ENCODE measurements at places on chromosomes 4 and X.

GRCh38 chrX:139972113-139972512 lies 6.8 kb upstream of the CXorf66 start:
- H3K27ac ChIP-seq: no peak overlapping the region
- H3K27me3 ChIP-seq: peaks cover 5% of the 10 kb centered on the region
- no peak for DNase-seq

DNA sequence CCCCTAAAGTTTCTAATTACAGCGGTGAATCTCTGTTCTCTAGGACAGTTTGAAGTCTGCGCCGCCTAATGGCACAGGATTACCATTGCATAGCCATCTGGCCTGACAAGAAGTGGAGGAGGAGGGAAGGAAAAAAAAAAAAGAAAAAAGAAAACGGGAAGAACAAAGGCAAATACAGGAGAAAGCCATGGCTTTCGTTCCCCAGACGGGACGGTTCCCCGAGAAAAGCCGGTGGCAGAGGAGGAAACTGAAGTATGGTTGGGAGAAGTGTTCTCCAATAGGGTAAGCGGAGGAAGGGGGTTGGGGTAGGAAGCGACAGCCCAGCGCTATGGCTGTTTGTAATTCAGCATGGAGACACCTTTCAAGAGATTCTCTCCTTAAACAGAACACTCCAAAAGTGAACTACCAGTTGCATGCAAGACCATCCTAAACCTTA lies 80.8 kb downstream of the HMGN5 start:
- H3K27me3 ChIP-seq: peaks cover 2% of the 10 kb centered on the region
- H3K4me3 ChIP-seq: peak overlapping the region; percentile 90
- peak; percentile 51 for DNase-seq

- peaks cover 5% of the 10 kb centered on the region for H3K36me3 ChIP-seq
- H3K27ac ChIP-seq: no peak overlapping the region
These were observed 31.9 kb downstream of the ACSL1 start for GRCh38 chr4:184793735-184794355.

GRCh38 chrX:22220941-22221340 lies 51.8 kb upstream of the CBLL2 start:
- no peak overlapping the region for H3K4me3 ChIP-seq
- peaks cover 2% of the 10 kb centered on the region for H3K27me3 ChIP-seq
- H3K27ac ChIP-seq: no peak overlapping the region
- H3K36me3 ChIP-seq: peaks cover 9% of the 10 kb centered on the region
- peaks cover 3% of the 10 kb centered on the region for H3K4me1 ChIP-seq
- DNase-seq: no peak

GRCh38 chr4:23904639-23905071 lies 14.8 kb upstream of the PPARGC1A start:
- H3K27ac ChIP-seq: no peak overlapping the region
- H3K27me3 ChIP-seq: no peaks in the 10 kb centered on the region
- no peak for DNase-seq
- no peaks in the 10 kb centered on the region for H3K4me1 ChIP-seq
- no peak overlapping the region for H3K4me3 ChIP-seq

- H3K4me1 ChIP-seq: peaks cover 48% of the 10 kb centered on the region
- H3K27ac ChIP-seq: peak overlapping the region; percentile 84
- H3K27me3 ChIP-seq: no peaks in the 10 kb centered on the region
- peak; percentile 81 for DNase-seq
These were observed 606.0 kb downstream of the BCOR start for GRCh38 chrX:39491548-39492297.

DNA sequence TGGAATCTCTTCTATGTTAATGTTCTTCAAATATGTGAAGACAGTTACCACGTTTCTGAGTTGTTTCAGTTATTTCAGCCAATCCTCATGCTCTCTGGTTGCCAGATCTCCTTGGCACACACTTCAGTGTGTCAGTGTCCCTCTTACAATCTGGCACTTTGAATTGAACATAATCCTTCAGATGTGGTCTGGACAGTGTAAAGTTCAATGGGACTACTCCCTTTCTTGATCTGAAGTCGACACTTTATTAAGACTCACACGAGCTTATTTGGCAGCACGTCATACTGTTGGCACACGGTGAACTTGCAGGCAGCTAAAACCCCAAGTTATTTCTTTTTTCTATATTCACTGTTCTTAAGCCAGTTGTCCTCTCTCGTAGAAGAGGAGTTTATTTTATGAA lies 28.2 kb downstream of the ARSJ start:
- H3K36me3 ChIP-seq: no peaks in the 10 kb centered on the region
- H3K27ac ChIP-seq: no peak overlapping the region
- no peak overlapping the region for H3K4me3 ChIP-seq
- no peak for DNase-seq
- H3K27me3 ChIP-seq: peaks cover 10% of the 10 kb centered on the region
- peaks cover 6% of the 10 kb centered on the region for H3K4me1 ChIP-seq

DNA sequence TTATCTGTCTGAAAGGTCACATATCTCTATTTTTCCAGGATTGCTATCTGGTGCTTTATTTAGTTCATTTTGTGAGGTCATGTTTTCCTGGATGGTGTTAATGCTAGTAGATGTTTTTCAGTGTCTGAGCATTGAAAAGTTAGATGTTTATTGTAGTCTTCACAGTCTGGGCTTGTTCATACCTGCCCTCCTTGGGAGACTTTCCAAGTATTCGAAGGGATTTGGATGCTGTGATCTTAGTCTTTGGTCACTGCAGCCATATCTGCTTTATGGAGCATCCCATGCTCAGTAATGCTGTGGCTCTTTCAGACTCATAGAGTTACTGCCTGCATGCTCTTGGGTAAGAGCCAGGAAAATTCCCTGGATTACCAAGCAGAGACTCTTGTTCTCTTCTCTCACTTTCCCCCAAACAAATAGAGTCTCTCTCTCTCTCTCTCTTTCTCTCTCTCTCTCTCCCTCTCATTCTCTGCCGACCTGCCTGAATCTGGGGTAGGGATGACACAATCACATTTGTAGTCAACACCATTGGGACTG lies 130.0 kb downstream of the AR start:
- no peaks in the 10 kb centered on the region for H3K36me3 ChIP-seq
- no peak overlapping the region for H3K27ac ChIP-seq
- DNase-seq: no peak
- H3K4me3 ChIP-seq: no peak overlapping the region
- no peaks in the 10 kb centered on the region for H3K27me3 ChIP-seq
- H3K4me1 ChIP-seq: no peaks in the 10 kb centered on the region

GRCh38 chr4:159542296-159542695 lies 439.4 kb downstream of the RAPGEF2 start:
- no peaks in the 10 kb centered on the region for H3K27me3 ChIP-seq
- H3K27ac ChIP-seq: no peak overlapping the region
- no peak overlapping the region for H3K4me3 ChIP-seq
- H3K4me1 ChIP-seq: no peaks in the 10 kb centered on the region
- H3K36me3 ChIP-seq: no peaks in the 10 kb centered on the region

GRCh38 chr4:14926368-14926767 lies 75.9 kb upstream of the CPEB2 start:
- no peak overlapping the region for H3K27ac ChIP-seq
- H3K36me3 ChIP-seq: no peaks in the 10 kb centered on the region
- H3K4me1 ChIP-seq: no peaks in the 10 kb centered on the region
- no peak for DNase-seq
- no peak overlapping the region for H3K4me3 ChIP-seq

- no peak for DNase-seq
- no peaks in the 10 kb centered on the region for H3K36me3 ChIP-seq
- no peak overlapping the region for H3K4me3 ChIP-seq
- H3K27ac ChIP-seq: no peak overlapping the region
- no peaks in the 10 kb centered on the region for H3K4me1 ChIP-seq
These were observed 136.6 kb downstream of the PDGFRA start for GRCh38 chr4:54365691-54366090.

GRCh38 chr4:76905521-76905920 lies 7.6 kb upstream of the SOWAHB start:
- H3K27ac ChIP-seq: no peak overlapping the region
- no peaks in the 10 kb centered on the region for H3K36me3 ChIP-seq
- DNase-seq: no peak
- H3K27me3 ChIP-seq: no peaks in the 10 kb centered on the region
- H3K4me3 ChIP-seq: no peak overlapping the region

DNA sequence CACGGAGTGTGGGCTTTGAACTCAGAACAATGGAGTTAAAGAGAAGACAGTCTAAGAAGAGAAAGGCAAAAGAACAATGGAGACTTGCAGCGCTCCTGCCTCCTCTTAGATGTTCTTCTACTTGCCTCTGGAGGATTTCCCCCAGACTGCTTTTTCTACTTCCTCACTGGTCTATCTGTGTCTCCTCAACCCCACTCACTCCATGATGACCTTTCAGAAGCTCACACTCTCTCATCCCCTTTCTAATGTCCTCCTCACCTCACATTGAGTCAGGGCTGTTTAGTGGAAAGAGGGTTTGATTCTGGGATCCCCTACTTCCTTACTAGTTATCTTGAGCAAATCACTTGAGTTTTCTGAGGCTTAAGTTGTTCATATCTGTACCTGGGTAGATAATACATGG lies 12.2 kb upstream of the HERC6 start:
- H3K36me3 ChIP-seq: no peaks in the 10 kb centered on the region
- no peaks in the 10 kb centered on the region for H3K27me3 ChIP-seq

DNA sequence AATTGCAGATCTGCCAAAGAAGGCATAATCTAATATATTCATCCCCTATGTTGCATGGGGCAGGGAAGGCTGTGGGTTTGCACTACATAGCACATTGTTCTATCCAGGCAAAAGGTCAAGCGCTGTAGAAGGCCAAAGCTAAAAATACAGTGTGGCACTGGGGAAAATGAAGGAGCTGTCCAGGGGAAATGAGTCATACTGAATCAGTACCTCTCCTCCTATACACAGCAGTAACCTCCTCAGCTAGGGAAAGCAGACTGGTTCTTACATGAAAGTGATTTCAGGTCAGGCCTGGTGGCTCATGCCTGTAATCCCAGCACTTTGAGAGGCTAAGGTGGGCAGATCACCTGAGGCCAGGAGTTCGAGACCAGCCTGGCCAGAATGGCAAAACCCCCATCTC lies 31.0 kb upstream of the SLC25A4 start:
- DNase-seq: no peak
- H3K36me3 ChIP-seq: no peaks in the 10 kb centered on the region
- H3K27ac ChIP-seq: no peak overlapping the region

- DNase-seq: no peak
- H3K4me1 ChIP-seq: no peaks in the 10 kb centered on the region
- H3K27me3 ChIP-seq: no peaks in the 10 kb centered on the region
- no peak overlapping the region for H3K27ac ChIP-seq
- H3K36me3 ChIP-seq: no peaks in the 10 kb centered on the region
These were observed 560.4 kb downstream of the ANKRD50 start for GRCh38 chr4:124152132-124152531.

GRCh38 chr4:111449657-111450056 lies 695.6 kb upstream of the FAM241A start:
- no peaks in the 10 kb centered on the region for H3K27me3 ChIP-seq
- no peaks in the 10 kb centered on the region for H3K36me3 ChIP-seq
- no peak overlapping the region for H3K4me3 ChIP-seq
- no peak overlapping the region for H3K27ac ChIP-seq

- no peaks in the 10 kb centered on the region for H3K4me1 ChIP-seq
- no peak for DNase-seq
- H3K27ac ChIP-seq: no peak overlapping the region
- H3K27me3 ChIP-seq: peaks cover 2% of the 10 kb centered on the region
- no peaks in the 10 kb centered on the region for H3K36me3 ChIP-seq
- no peak overlapping the region for H3K4me3 ChIP-seq
These were observed 270.8 kb downstream of the PTTG2 start for GRCh38 chr4:38230821-38231563.

GRCh38 chr4:131084997-131085396 lies 1989.0 kb downstream of the C4orf33 start:
- H3K4me3 ChIP-seq: no peak overlapping the region
- no peak for DNase-seq
- H3K27me3 ChIP-seq: no peaks in the 10 kb centered on the region
- H3K36me3 ChIP-seq: no peaks in the 10 kb centered on the region

GRCh38 chrX:149039057-149039456 lies 466.0 kb downstream of the IDS start:
- no peak for DNase-seq
- no peaks in the 10 kb centered on the region for H3K4me1 ChIP-seq
- H3K4me3 ChIP-seq: no peak overlapping the region
- H3K27me3 ChIP-seq: no peaks in the 10 kb centered on the region
- no peaks in the 10 kb centered on the region for H3K36me3 ChIP-seq

DNA sequence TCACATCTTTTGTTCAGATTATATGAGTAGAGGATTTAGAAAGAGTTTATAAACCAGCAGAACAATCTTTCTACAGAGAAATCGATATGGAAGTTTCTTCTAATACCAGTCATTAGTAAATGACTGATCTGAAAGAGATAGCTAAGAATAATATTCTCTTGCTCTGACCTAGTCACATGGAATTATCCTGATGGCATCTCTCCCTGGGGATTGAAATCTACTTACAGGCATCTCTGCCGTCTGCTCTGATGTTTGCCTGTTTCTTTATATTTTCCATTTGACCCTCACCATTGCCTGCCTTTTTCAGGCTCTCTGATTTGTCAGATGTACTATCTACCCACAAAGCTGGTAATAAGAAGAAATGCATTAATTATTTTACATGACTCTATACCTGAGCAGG lies 1157.3 kb downstream of the PCDH7 start:
- no peaks in the 10 kb centered on the region for H3K4me1 ChIP-seq
- no peak overlapping the region for H3K4me3 ChIP-seq
- H3K27ac ChIP-seq: no peak overlapping the region
- H3K36me3 ChIP-seq: no peaks in the 10 kb centered on the region
- no peak for DNase-seq
- no peaks in the 10 kb centered on the region for H3K27me3 ChIP-seq

GRCh38 chr4:94746746-94747145 lies 11.0 kb upstream of the BMPR1B start:
- no peak for DNase-seq
- no peaks in the 10 kb centered on the region for H3K4me1 ChIP-seq
- H3K4me3 ChIP-seq: no peak overlapping the region

Data from activated CD8-positive, alpha-beta T cell treated with anti-CD3 and anti-CD28 coated beads for 36 hours (primary cell).